ENCODE measurements at places on chromosomes 16 and 17.

DNA sequence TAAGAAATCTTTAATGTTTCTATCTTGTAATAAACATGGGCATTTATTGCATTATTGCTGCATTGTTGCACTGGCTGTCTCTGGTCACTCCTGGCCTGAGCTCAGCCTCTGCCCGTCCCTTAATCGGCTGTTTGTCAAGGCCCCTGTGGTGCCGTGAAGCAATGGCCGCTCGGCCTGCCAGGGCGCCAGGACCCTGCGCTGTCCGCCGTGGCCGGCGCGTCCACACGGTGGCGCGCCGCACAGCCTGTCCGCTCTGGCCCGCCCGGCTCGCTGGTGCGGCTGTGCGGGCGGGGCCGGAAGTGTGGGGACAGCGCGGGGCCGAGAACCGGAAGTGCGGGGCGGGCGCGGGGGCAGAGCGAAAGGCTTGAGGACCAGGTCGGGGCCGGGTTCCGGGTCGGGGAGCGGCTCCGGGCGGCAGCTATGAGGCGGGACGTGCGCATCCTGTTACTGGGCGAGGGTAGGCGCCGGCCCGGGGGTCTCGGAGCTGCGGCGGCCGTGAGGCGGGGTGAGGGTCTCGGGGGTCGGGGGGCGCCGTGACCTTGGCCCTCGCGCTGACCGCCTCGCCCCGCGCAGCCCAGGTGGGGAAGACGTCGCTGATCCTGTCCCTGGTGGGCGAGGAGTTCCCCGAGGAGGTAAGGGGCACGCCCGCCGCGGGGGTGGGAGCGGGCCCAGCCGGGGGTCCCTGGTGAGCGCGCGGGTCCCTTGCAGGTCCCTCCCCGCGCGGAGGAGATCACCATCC is at the start of gene RHOT2:
RHOT2 (plus strand) TSS at position 353 of the 739 bp plus-strand sequence; CDS start at position 421, 68 bp downstream.
- peak; percentile 95 for DNase-seq

DNA sequence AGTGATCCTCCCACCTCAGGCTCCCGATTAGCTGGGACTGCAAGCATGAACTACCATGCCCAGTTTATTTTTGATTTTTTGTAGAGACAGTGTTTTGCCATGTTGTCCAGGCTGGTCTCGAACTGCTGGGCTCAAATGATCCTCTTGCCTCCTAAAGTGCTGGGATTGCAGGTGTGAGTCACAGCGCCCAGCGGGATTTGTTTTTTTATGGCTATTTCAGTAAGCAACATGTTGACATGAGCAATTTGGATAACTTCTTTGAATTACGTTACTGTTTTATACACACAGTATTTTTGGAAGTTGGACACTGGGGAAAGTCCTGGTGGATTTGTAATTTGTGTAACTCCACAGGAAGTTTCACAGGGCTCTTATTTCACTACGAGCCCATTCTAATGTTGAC is 18.5 kb upstream of the RHOT1 start:
- DNase-seq, result no peak

GRCh38 chr16:79601931-79602627 is 1.5 kb upstream of the MAF start:
- DNase-seq, result peak; percentile 93

DNA sequence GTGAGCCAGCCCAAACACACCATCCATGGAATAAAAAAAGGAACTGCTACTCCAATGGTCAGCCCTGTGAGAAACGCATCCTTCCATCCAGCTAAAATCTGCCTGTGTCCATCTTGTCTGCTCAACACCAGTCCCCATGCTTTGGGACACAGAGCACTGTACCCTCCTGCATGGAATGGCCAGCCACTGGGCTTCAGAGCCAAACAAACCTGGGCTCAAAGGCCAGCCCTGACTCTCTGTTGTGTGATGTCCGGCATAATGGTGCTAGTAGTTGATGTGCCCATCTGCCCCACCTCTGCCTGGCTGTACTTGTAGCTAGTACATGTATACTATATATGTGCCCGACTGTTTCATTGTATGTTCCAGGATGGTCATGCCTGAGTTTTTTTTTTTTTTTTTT is 77.6 kb upstream of the AMZ2 start:
- DNase-seq, result no peak

- DNase-seq, result no peak
Observed at GRCh38 chr16:73433731-73434307, 385.9 kb upstream of the ZFHX3 start.

GRCh38 chr16:54554581-54554980 is 268.0 kb upstream of the IRX3 start:
- no peak for DNase-seq

DNA sequence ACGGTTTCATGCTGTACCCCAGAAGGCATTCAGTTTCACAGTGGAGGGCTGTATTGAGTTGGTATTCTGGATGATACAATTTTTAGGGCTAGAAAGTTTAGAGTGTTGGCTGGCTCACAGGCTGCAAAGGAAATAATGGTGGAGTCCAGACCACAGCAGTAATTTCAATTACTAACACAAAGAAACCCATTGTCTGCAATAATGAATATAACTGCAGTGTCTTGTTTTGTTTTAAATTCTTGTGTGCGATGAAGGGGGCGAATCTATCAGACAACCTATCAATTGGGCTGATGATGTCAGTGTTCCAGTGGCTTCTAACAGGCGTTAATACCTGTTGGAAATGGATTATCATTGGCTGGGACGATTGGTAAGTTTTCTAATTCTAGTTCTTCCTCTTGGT is 1.5 kb downstream of the SP2 start:
- no peak for DNase-seq

DNA sequence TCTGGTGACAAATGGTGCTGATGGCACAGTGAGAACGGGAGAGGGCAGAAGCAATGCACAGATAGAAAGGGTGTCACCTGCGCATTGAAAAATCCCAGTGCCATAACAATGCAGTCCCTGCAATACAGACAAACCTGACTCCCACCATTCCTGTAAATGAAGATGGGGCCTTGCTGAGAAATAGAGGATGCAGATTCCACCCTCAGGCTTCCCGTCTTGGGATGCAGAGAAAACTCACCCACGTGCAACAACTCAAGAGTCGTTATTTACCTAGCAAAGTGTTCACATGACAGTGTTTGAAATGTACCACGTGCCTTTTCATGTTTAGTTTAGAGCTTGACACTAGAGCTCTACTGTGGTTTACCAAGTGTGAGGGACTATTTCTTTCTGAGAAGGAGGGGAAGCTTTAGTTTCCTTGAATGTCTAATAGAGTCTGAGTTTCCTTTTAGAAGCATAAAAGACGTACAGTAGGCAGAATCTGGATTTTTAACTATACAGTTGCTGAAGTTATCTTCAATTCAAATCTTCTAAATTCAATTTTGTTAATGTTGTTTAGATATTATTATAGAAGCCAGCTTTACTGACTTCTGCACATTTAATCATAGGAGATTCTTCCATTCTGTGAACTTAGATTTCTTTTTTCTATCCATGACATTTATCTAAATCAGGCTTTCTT is 35.6 kb downstream of the WWOX start:
- no peak for DNase-seq
